ENCODE measurements at places on chromosomes 16 and 17. TPM values are rescaled to one million over a fixed set of nuclear protein-coding genes. Genes with fewer than 3 reads are reported as not detected.

BMERB1 gene
- 79.9 TPM for total RNA-seq

KRT33B gene
- not detected for total RNA-seq

CCL23 gene
- not detected for total RNA-seq

CDH13 gene
- total RNA-seq = not detected

CDT1 gene
- 32.5 TPM for total RNA-seq

SULT1A4 gene
- total RNA-seq = 28.4 TPM

SPNS2 gene
- 10.5 TPM for total RNA-seq

ABCC3 gene
- 124 TPM for total RNA-seq

RTN4RL1 gene
- total RNA-seq = 25.4 TPM

MPV17L gene
- 5.7 TPM for total RNA-seq

TPPP3 gene
- total RNA-seq = 13.1 TPM

SLC5A10 gene
- total RNA-seq = 0.21 TPM

ASPHD1 gene
- total RNA-seq = 20.2 TPM

ULK2 gene
- total RNA-seq = 18.6 TPM

RGS11 gene
- total RNA-seq = 2.3 TPM

KRTAP4-3 gene
- not detected for total RNA-seq

RRAD gene
- total RNA-seq = 67.8 TPM

TMEM238L gene
- total RNA-seq = not detected

ARHGAP44 gene
- total RNA-seq = 2.4 TPM

CCL16 gene
- not detected for total RNA-seq

RPRML gene
- total RNA-seq = 0.46 TPM

SHBG gene
- total RNA-seq = 0.43 TPM

CES3 gene
- 3.0 TPM for total RNA-seq

MYH1 gene
- total RNA-seq = not detected

EMC6 gene
- total RNA-seq = 157 TPM

PLLP gene
- total RNA-seq = 1.2 TPM

Measured in A549 treated with dexamethasone at 1 μM for 4 hours (cell line).